ENCODE measurements at places on chromosomes 16 and 17.

- DNase-seq, result no peak
Measured at GRCh38 chr17:72516772-72517399, 396.1 kb downstream of the SOX9 start.

GRCh38 chr16:87198328-87198832, 118.8 kb downstream of the C16orf95 start:
- no peak for DNase-seq

- DNase-seq, result no peak
Measured at GRCh38 chr17:16273499-16273898, 56.5 kb downstream of the PIGL start.

GRCh38 chr17:83162035-83162745, 82.8 kb downstream of the METRNL start:
- no peak for DNase-seq

DNA sequence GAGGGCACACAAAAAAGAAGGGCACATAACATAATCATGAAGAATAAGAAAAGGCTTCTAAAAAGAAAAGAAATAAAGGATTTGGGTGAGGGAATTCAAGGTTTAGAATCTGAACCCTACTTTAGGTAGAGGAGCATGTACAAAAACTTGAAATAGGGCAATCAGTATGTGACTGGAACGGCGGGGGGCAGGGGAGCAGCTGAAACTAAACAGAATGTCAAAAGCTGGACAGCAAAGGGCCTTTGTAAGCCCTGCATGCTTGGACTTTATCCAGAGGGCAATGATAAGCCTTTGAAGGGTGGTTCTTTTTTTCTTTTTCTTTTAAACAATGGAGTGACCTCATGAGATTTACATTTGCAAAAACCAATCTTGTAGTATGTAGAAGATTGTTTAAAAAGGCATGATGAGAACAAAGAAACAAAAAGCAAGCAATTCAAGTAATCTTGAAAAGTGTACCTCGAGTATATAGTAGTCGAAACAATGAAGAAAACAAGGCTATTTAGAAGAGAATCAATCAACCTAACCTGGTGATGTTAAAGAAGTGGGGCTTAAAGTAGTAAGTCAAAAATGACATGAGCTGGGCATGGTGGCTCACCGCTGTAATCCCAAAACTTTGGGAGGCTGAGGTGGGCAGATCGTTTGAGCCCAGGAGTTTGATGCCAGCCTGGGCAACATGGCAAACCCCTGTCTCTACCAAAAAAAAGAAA, 46.7 kb upstream of the ANKFY1 start:
- DNase-seq, result no peak

DNA sequence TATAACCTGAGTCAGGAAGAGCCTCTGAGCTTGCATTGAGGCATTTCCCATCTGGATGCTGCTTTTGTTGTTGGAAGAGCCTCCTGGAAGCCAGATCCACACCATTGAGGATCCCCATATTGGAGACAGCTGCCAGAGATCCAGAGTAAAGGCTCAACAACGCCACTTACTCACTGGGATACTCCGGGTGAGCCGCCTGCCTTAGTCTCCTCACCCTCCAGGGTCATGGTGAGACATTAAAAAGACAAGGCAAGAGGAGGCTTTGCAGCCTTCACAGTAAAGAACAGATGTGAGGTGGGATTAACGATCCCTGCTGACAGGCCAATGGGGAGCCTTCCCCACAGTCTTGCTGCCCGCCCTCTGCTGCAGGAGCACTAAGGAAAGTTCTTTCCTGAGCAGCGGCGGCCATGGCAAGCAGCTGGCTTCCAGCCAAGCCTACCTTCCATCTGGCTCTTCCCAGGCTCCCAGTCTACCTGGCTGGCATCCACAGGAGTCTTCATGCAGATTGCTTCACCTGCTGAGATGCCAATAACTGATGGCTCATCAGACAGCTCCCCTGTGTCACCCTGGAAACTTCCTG, 198.5 kb downstream of the CYLD start:
- no peak for DNase-seq

- DNase-seq, result no peak
Measured at GRCh38 chr17:45430738-45431530, 1.7 kb downstream of the ARHGAP27 start.

DNA sequence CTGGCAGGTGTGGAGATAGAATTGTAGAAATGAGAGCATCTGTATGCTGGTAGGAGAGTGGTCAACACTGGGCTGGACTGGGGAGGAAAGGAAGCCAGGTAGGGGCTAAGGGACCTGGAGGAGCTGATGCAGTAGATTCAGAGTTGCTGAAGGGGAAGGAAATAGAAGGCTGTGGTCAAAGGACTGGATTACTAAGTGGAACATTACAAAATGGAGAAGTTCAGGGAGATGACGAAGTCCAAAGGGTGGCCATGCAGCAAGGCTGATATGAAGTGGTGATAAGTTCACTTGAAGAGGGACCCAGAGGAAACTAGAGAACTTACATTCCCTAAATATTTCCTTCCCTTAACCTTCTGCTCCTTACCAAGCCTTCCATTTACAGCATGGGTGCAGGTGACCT, 8.6 kb upstream of the CCL2 start:
- no peak for DNase-seq

DNA sequence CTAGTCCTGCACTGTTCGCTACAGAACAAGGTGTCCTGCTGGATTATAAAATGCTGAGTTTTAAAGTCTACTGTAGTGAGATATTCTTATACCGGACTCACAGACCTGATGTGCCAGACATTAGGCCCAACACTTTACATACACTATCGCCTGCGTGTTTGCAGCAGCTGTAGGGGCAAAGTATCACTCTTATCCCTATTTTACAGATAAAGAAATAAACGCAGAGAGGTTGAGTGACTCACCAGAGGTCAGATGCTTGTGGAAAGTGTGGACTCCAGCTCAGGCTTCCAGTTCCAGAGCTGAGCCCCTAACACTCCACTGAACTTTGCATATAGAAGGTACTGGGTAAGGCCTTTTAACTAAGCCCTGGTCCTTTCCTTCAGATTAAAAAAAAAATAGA, 47.4 kb downstream of the PLXDC1 start:
- DNase-seq, result no peak

DNA sequence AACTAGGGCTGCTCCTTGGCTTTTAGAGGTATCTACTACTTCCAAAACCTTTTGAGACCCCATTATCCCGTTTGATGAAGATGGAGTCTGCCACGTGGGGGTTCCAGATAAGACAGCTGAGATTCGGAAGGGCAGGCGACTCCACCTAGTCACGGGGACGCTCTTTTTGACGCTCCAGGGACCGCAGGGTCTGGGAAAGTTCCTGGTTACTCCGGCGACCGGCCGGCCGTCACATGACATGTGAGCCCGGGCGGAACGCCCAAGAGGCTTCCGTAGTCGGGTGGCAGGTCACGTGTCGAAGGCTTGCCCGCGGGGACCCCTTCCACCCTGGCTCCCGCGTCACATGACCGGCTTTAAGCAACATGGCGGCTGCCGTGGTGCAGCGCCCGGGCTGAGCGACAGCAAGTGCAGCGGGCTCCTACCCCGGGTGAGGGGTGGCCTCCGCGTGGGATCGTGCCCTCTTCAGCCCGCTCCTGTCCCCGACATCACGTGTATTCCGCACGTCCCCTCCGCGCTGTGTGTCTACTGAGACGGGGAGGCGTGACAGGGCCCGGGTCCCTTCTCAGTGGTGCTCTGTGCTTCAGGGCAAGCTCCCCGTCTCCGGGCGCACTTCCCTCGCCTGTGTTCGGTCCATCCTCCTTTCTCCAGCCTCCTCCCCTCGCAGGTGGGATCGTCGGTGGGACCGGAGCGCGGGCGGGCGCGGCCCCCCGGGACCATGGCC, at the start of gene SPNS1:
SPNS1 (plus strand) TSS at position 342 of the 721 bp plus-strand sequence; CDS start at position 716, 374 bp downstream.
- DNase-seq, result peak; percentile 84

DNA sequence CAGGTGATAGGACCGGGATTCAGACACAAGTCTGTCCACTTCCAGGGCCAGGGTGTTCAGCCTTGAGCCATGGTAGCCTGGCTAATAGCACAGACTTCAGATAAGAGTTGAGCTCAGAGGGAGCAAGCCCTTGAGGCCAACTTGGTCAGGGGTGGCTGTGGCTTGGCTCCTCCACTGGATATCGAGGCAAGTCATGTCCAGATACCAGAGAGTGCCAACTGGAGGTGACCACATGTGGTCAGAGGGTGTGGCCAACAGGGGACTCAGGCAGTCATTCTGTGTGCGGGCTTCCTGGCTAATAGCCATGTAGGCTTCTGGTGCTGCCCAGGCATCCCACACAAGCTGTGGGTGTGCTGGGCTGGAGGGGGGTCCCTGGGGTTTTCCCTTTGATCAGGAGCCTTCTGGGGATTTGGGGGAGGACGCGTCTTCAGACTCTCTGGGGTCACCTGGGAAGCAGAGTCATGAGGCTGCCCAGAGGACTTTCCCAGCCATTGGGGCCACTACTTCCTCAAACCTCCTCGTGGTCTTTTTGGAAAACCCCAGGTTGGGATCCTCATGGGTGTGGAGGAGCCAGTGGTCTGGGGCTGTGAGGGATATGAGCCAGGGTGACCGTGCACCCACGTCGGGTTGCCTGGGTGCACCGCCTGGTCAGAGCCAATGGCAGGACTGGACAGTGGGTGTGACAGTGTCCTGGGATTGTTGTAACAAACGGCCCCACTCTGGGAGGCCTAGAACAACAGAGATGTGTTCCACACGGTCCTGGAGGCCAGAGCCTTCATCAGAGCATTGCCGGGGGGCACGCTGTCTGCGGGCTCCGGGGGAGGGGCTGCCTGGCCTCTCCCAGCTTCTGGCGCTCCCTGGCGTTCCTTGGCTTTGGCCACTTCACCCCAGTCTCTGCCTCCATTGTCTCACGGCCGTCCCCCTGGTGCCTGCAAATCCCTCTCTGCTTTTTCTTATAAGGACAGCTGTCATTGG, 25.0 kb downstream of the COX4I1 start:
- no peak for DNase-seq

GRCh38 chr16:71610447-71610846, 15.5 kb upstream of the MARVELD3 start:
- no peak for DNase-seq

DNA sequence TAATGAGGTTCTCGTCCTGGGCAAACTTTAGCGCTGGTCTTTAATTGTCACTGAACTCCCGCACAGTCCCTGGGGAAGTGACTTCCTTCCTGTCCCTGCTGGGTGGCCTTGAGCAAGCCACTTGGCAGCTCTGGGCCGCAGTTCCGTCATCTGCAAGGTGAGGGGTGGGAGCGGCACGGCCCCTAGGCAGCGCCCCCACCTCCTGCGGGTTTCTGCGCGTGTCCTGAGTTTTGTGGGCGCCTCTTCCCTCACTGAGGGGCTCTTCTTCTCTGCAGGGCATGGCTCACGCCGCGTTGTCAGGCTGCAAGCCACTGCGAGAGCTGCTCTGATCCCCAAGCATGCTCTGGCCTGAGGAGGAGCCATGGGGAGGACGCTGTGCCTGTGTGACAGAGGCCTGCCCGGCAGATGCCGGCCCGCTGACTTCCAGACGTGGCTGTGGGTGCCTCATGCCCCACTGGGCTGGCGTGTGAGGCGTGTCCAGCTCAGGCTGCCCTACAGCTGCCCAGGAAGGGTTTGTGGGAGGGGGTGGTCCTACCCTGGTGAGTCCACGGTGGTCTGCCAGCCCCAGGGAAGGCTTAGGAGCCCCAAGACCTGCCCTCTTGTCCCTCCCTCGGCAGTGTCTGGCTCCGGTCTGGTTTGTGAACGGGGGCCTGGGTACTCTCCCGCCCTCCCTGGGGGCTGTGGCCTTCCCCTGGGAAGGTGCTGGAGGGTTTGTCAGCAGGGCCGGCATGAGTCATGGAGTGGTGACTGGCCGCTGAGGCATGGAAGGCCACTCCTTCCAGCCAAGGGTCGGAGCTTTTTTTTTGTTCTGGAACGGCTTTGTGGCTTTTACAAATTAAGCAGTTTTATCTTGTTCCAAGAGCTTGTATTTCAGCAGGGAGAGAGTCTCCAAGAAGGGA, 182.0 kb downstream of the SEC14L1 start:
- no peak for DNase-seq

DNA sequence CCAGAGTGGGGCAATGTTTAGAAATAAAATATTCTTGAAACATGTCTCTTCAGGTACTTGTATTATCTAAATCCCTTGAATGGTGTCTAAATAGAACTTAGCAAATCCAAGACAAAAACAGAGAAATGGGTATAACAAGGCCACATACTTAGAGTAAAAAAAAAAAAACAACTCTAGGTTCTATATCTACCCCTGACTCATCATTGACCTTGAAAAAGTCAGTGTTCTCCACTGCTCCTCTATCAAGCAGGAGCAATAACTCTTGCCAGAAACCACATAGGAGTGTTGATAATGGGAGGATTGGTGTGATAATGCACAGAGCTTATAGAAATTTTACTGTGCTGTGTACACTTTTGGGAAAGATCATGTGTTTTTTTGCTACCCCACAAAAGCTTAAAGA, 296.6 kb upstream of the PMFBP1 start:
- no peak for DNase-seq

DNA sequence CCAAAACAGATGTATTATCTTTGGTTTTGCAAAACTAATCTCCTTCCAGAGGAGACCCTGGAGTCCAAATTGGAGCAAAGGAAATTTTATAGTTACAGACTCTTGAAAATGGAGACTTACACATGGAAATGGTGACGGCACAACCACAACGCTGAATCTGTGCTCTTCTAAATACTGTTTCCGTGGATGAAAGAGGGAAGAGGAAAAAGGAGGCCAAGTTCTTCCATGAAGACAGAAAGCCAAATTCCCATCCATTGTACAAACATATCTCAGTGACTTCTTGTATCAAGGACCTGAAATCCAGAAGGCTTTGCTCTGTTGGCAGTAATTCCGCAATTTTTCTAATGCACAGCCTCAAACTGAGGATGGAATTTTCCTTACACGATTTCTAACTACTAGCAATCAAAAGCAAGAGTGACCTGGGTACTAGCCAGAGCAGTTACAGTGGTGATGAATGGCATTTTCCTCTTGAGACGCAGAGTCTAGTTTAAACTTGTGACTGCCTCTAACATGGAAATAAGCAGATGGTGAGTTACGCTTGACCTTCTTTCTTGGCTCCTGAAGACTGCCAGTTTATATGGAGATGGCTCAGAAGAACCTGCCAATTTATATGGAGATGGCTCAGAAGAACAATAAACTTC, 38.5 kb downstream of the VPS53 start:
- no peak for DNase-seq

- DNase-seq, result no peak
Measured at GRCh38 chr16:59905606-59906005, 1171.5 kb upstream of the GOT2 start.

GRCh38 chr16:4175849-4176248, 59.6 kb upstream of the ADCY9 start:
- no peak for DNase-seq

DNA sequence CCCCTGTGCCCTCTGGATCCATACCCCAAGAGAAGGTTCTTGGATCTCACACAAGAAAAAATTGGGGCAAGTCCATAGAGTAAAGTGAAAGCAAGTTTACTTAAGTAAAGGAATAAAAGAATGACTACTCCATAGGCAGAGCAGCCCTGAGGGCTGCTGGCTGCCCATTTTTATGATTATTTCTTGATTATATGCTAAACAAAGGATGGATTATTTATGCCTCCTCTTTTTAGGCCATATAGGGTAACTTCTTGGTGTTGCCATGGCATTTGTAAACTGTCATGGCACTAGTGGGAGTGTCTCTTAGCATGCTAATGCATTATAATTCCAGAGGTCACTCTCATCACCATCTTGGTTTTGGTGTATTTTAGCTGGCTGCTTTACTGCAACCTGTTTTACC, 70.8 kb downstream of the NLK start:
- DNase-seq, result no peak

GRCh38 chr16:79826732-79827475, 226.4 kb upstream of the MAF start:
- no peak for DNase-seq
